ENCODE measurements at places on chromosomes 11 and 22.

DNA sequence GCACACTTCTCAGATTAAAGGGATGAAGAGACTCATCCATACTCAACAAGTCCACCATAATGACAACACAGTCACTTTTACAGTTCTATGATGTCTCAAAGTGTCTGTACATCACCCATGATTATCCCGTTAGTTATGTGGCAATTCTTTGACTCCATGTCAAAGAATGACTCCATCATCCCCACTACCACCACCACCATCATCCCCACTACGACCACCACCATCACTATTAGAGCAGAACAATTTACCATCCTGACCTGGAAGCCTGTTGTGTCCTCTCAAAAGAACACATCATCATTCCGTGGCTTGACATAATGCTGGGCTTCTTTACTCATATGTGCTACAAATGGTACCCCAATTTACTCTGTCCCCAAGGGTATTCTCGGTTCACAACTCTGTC lies 13.7 kb downstream of the PRR5L start:
- DNase-seq, result no peak

DNA sequence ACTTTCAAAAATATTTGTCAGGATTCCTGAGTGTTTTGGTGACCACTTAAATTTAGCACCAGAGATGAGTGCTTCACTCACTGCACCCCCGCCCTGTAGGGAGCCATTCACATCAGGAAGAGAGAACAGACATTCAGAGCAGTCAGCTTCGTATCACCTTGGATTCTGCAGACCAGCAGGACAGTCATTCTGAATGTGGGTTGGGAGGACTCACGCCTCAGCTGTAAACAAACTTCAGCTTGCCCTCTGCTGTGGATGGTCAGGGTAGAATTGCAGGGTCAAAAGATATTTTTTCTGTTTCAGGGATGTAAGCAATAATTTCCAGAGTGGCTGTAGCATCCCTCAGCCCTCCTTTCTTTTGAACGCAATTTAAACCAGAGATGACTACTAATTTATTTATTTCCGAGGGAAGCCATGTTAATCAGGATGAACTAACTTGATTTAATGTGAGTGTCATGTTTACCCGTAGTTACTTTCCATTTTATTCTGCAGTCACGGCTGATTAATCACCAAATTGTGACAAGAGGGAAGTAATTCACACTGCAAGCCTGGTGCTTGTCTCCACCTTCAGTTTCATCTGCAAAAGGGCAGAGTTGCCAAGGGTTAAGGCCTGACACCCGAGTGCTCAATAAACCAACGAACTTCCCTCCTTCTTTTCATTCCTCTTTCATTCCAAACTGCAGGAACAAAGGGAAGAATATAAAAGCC lies 174.2 kb upstream of the DDI1 start:
- DNase-seq, result no peak

- no peak for DNase-seq
Observed at GRCh38 chr11:68855205-68855981, 13.7 kb upstream of the CPT1A start.

DNA sequence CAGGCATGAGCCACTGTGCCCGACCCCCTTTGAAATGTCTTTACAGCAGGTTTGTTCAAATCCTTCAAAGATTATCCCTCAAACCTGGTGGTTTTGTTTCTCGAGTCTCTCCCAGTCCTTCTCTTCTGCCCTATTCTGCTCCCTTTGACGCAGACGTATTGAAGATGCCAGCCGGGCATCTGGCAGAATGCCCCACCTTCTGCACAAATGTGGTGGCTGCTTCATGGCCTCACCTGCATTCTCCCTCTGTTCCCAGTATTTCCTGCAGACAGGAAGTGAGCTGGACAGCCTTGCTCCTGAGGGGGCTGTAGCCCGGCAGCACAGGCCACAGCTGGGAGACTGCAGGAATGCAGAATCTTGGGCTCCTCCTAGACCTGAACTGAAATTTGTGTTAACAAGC lies 4.8 kb upstream of the NAP1L4 start:
- no peak for DNase-seq

DNA sequence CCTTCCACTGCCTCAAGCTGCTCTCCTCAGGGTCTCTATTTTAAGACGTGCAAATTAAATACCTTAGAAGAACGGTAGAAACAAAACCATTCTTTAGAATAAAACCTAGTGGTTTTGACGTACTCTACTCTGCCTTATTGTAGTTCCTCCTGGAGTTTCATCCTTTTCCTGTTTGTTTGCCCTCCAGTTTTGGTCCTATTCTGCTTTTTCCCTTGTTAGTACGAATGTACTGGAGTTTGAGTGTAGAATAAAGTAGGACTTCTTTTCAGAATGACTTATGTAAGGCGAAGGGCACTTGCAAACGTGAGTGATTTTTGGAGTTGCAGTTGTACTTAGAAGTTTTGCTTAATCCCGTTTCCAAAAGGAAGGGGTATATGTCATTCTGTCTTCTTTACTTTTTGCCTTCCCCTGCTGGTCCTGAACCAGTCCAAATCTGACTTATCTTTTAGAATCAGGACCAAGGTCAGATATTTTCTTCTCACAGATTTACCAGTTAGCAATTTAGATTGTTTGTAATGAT lies 1.4 kb downstream of the SIK2 start:
- DNase-seq, result no peak

GRCh38 chr11:77019976-77020595 lies 14.1 kb upstream of the B3GNT6 start:
- DNase-seq, result no peak

GRCh38 chr22:36086170-36086490 lies 57.5 kb upstream of the RBFOX2 start:
- DNase-seq, result no peak

GRCh38 chr22:39554151-39554550 lies 16.4 kb upstream of the CACNA1I start:
- DNase-seq, result no peak

GRCh38 chr22:19565382-19566278 lies 41.4 kb upstream of the CLDN5 start:
- DNase-seq, result no peak

DNA sequence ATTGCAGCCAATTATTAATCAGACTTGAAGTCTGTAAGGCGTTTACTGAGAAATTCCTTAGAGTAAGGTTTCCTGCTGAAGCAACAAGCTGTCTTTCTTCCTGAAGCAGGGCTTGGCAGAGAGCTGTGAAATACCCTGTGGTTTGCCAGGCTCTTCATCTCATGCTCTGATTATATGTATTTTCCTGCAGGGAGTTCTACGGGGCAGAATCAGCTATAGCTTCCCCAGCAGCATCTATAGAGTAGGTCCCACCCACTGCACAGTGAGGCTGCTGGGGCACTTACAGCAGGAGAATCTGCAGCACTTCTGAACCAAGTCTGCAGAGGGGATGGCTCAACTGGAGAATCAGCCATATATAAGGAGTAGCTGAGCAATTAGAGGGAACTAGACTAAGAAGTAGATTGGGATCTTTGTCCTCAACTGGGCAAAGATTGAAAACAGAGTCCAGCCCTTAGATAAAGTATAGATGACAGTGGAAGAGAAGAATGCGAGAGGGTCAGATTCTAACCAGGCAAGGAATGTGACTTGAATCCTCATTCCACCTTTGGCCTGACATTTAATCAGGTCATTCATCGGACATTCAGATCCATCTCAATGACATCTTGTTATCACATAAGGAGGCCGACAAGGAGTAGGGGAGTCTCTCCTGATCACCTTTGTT lies 37.6 kb downstream of the CNTF start:
- no peak for DNase-seq

DNA sequence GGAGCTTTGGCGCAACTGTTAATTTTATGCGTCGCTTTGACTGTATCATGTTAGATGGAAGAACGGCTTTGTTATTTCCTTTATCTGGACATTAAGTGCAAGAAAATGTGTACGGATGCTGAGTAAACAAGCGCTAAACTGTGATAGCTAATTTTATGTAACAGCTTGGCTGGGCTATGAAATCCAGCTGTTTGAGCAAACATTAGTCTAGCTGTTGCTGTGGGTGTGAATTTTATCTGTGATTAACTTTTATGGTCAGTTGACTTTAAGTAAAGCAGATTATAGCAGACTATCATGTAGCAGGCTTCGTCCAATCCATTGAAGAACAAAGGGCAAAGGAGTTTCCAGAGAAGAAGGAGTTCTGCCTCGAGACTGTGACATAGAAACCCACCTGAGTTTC lies 14.0 kb downstream of the OR8A1 start:
- no peak for DNase-seq

Measured in activated CD4-positive, alpha-beta T cell treated with anti-CD3 and anti-CD28 coated beads, Interleukin-2, amount 50 U/mL, for 24 hours (primary cell).